ENCODE measurements at places on chromosomes 12 and 14. TPM values are rescaled to one million over a fixed set of nuclear protein-coding genes. Genes with fewer than 3 reads are reported as not detected.

DNA sequence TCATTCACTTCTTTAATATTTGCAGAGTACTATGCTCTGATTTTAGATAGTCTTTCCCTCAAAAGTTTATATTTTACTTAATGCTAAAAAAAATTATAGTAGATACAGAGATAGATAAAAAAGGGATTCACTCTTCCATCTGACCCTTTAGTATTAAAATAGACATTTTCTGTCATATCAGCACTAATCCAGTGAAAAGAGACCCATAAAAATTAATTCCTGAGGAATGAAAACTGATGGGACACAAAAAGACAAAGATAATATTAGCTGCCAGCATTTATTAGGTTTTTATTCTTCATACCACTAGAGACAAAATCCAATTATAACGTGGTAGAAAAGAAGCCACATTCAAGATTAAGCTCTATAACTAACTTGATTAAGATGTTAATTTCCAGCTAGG, 45.3 kb downstream of the SOS2 start:
- no peak for DNase-seq

DNA sequence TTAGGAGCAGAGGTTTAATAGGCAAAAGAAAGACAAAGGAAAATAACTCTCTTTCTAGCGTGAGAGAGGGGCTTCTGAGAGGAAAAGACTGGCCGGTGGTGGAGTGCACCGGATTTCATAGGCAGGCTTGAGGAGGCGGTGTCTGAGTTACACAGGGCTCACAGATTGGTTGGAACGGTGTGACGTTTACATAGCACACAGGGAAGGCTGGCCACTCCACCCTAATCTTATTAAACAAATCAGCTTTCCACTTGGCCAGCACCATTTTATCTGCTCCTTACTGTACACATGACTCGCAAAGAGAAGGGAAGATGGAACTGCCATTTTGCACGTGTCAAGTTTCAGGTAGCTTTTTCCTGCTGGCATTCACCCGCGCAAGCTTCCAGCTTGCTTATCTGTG, 587.7 kb downstream of the RPL10L start:
- DNase-seq, result no peak

DIO2 gene
- total RNA-seq, result not detected

- no peak for DNase-seq
Observed at GRCh38 chr12:119235197-119235751, 56.5 kb downstream of the HSPB8 start.

GRCh38 chr12:105561546-105562198, 231.2 kb downstream of the C12orf75 start:
- peak; percentile 31 for DNase-seq

- no peak for DNase-seq
Observed at GRCh38 chr14:30849354-30849753, 25.0 kb upstream of the COCH start.

- no peak for DNase-seq
Observed at GRCh38 chr12:50924131-50924438, 28.3 kb upstream of the HIGD1C start.

GRCh38 chr12:1262011-1262410, 271.0 kb downstream of the ERC1 start:
- no peak for DNase-seq

GALNT9 gene
- 1.5 TPM for total RNA-seq

SRRM4 gene
- 0.42 TPM for total RNA-seq

GLI1 gene
- 1.6 TPM for total RNA-seq

Data from kidney epithelial cell (primary cell).